ENCODE measurements at places on chromosomes 7 and 10. TPM values are rescaled to one million over a fixed set of nuclear protein-coding genes. Genes with fewer than 3 reads are reported as not detected.

The TYW1 gene
- total RNA-seq: 16.1 TPM

The EPHA1 gene
- not detected for total RNA-seq

The LIPJ gene
- total RNA-seq: not detected

The RASA4 gene
- 80.4 TPM for total RNA-seq

The GPR26 gene
- not detected for total RNA-seq

DNA sequence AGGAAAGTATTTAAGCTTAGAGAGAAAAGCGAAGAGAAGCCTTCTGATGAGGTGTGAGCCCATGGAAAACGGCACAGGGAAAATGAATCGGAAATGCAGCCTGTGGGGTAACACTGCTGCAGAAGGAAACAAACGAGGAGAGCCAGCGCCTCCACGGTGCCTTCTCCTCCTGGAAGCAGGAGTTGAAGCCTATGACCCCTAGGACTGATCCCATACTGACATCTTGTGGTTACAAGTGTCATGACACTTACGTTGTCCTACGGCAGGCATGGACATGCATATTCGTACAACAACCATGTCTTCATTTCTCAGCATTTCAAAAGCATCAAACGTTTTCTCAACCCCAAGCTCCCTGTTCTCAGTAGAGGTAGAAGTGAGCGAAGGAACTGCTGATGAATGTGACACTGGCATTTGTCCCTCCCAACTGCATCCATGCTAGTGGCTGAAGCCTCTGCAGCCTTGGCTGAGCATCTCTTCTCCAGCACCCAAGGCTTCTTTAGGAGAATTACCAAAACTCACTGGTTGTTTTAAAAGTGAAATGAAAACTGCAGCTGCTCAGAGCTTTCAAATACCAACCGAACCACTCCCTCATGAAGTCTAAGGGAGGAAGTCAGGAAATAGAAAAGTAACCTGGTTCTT, 160.2 kb downstream of the JAZF1 start:
- peak; percentile 73 for DNase-seq
- H3K4me3 ChIP-seq: peak overlapping the region; percentile 26
- H3K27me3 ChIP-seq: no peaks in the 10 kb centered on the region

DNA sequence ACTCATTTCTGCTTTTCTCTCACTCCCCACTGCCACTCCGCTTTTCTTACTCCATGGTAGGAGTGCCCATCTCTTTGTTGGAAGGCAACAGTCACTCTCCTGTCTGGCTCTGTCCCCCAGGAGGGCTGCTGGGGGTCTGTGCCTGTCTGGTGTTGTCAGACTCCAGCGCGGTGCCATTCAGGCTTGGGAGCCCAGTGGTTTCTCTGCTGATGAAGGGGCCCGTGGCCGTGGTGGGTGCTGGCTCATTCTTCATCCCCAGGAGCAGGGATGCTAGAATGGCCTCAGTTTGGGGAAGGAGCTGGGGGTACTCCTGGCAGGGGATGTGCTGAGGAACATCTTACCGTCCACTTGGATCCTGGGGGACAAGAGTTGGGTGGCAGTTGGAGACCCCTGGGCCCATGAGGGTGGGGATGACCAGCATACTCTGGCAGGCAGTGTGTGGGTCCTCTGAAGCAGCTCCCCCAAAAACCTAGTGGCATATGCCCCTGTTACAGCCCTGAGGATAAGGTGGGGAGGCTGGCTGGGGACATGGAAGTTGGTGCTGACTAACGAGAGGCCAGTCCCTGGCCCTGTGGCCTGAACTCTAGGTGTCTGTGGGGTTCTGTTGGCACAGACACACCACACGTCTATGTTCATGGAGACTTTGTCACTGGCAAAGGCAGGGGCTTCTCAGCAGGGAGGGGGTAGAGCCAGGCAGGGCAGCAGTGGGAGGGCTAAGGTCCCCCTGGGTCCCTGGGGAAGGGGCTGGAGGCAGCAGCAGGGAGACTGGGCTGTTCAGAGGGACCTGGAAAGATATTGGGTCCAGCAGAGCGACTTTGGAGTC, 102.8 kb upstream of the RET start:
- no peak overlapping the region for H3K27ac ChIP-seq
- no peak for DNase-seq
- no peak overlapping the region for H3K4me3 ChIP-seq
- peaks cover 20% of the 10 kb centered on the region for H3K27me3 ChIP-seq

- H3K36me3 ChIP-seq: peaks cover 44% of the 10 kb centered on the region
- H3K4me3 ChIP-seq: peak overlapping the region; percentile 43
- peak; percentile 14 for DNase-seq
- no peaks in the 10 kb centered on the region for H3K27me3 ChIP-seq
- peak overlapping the region; percentile 70 for H3K27ac ChIP-seq
Observed at GRCh38 chr10:13834581-13835286, 248.0 kb downstream of the PRPF18 start.

DNA sequence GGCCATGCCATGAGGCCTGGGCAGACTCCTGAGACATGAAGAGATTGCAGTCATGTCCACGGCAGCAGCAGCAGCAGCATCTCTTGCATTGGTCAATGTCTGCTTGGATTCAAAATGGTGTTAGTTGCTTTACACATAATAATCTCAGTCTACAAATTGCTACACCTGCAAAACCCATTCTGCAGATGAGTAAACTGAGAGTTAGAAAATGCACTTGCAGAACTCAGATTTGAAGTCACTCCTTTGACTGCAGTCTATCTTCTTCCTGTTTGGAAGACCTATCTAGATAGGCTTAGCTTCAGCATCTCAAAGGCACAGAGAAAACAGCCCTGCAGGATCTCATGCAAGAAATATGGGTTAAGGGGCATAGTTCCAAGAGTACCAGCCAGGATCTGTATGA, 350.3 kb downstream of the TNS3 start:
- H3K27me3 ChIP-seq: peaks cover 15% of the 10 kb centered on the region
- no peak overlapping the region for H3K27ac ChIP-seq
- no peak overlapping the region for H3K4me3 ChIP-seq
- no peak for DNase-seq
- no peaks in the 10 kb centered on the region for H3K36me3 ChIP-seq

- H3K36me3 ChIP-seq: 0 out of 2 replicates have a peak, but pooled peaks cover 4% of the 10 kb centered on the region
- peaks cover 2% of the 10 kb centered on the region for H3K27me3 ChIP-seq
- no peak overlapping the region for H3K27ac ChIP-seq
- no peak overlapping the region for H3K4me3 ChIP-seq
Observed at GRCh38 chr10:31999070-31999660, 57.1 kb downstream of the KIF5B start.

- H3K4me1 ChIP-seq: no peaks in the 10 kb centered on the region
- DNase-seq: no peak
Observed at GRCh38 chr7:157753713-157754415, 417.1 kb downstream of the DNAJB6 start.

- peak overlapping the region; percentile 68 for H3K27ac ChIP-seq
- peaks cover 32% of the 10 kb centered on the region for H3K4me1 ChIP-seq
- no peak overlapping the region for H3K4me3 ChIP-seq
- peak; percentile 41 for DNase-seq
- peaks cover 69% of the 10 kb centered on the region for H3K36me3 ChIP-seq
Observed at GRCh38 chr10:93352638-93353383, 129.3 kb downstream of the MYOF start.

- H3K4me3 ChIP-seq: peak within 1 kb of the TSS; percentile 83
- DNase-seq: peak; percentile 63
- no peaks in the 10 kb centered on the region for H3K36me3 ChIP-seq
- peak within 1 kb of the TSS; percentile 81 for H3K27ac ChIP-seq
- H3K27me3 ChIP-seq: no peaks in the 10 kb centered on the region
Observed at GRCh38 chr7:18495412-18496340, at the start of gene HDAC9. HDAC9 (plus strand) TSS chr7:18495749; CDS start chr7:18496303, 554 bp downstream.

GRCh38 chr7:15424468-15424867, 137.3 kb downstream of the AGMO start:
- DNase-seq: peak; percentile 54
- peaks cover 14% of the 10 kb centered on the region for H3K4me1 ChIP-seq
- peaks cover 5% of the 10 kb centered on the region for H3K27me3 ChIP-seq
- H3K4me3 ChIP-seq: peak overlapping the region; percentile 38

- H3K27ac ChIP-seq: no peak overlapping the region
- DNase-seq: no peak
- H3K4me1 ChIP-seq: peaks cover 38% of the 10 kb centered on the region
- peaks cover 81% of the 10 kb centered on the region for H3K36me3 ChIP-seq
- no peak overlapping the region for H3K4me3 ChIP-seq
Observed at GRCh38 chr10:409408-410040, 274.3 kb downstream of the ZMYND11 start.

GRCh38 chr7:141709318-141709717, 1.2 kb downstream of the WEE2 start:
- H3K4me3 ChIP-seq: no peak overlapping the region
- no peak for DNase-seq

- no peak for DNase-seq
- peak overlapping the region; percentile 42 for H3K27ac ChIP-seq
- H3K36me3 ChIP-seq: peaks cover 5% of the 10 kb centered on the region
- peak overlapping the region; percentile 94 for H3K4me3 ChIP-seq
Observed at GRCh38 chr10:73414230-73414945, 530 bp upstream of the ANXA7 start.
